ENCODE measurements at places on chromosomes 6 and 20. TPM values are rescaled to one million over a fixed set of nuclear protein-coding genes. Genes with fewer than 3 reads are reported as not detected.

PACRG gene
- total RNA-seq, result 2.9 TPM

DLL1 gene
- 4.9 TPM for total RNA-seq

SLC22A7 gene
- not detected for total RNA-seq

HLA-G gene
- not detected for total RNA-seq

PXDC1 gene
- total RNA-seq, result 39.4 TPM

HEY2 gene
- total RNA-seq, result 0.25 TPM

AKAP12 gene
- total RNA-seq, result 196 TPM

PRND gene
- not detected for total RNA-seq

UBR2 gene
- total RNA-seq, result 28.9 TPM

HDGFL1 gene
- not detected for total RNA-seq

DEFB113 gene
- total RNA-seq, result not detected

KLHDC3 gene
- total RNA-seq, result 27.0 TPM

BTNL2 gene
- not detected for total RNA-seq

BTN1A1 gene
- not detected for total RNA-seq

FAM209B gene
- total RNA-seq, result not detected

NKX2-2 gene
- total RNA-seq, result not detected

FOXQ1 gene
- total RNA-seq, result 1.3 TPM

All from fibroblast of the aortic adventitia (primary cell).